ENCODE measurements at places on chromosomes 1 and 21.

DNA sequence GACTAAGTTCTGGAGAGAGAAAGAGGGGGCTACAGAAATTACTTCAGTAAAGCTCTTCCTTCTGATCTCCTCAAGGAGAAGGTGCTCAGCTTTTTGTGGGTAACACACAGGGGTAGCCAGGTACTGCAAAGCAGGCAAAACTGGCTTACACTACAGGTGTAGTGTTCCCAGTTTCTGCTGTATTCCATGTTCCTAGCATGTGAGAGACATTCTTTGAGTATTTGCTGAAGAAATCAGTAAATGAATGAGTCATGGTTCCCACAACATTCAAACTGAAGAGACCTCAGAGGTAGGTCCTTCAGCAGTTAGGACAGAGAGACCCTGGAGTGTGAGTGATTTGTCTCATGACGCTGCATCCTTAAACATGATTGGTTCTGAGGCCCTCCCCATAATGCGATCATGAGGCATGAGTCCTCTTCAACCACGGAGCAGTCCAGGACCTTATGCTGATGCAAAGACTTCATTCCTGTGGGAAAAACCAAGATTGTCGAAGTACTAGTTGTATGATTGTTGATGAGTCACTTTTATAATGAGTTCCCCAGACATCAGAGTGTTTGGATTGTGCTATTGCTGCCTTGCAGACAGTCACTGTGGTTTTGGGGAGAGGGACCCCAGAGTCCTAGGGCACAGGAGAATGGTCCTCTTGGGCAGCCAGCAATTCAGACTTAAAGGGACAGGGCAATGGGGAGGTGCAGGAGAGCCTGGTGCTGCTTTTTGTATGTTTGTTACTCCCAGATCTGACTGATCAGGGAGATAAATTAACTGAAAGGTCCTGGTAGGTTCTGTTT lies 2.7 kb upstream of the OR10J4 start:
- no peak for DNase-seq

DNA sequence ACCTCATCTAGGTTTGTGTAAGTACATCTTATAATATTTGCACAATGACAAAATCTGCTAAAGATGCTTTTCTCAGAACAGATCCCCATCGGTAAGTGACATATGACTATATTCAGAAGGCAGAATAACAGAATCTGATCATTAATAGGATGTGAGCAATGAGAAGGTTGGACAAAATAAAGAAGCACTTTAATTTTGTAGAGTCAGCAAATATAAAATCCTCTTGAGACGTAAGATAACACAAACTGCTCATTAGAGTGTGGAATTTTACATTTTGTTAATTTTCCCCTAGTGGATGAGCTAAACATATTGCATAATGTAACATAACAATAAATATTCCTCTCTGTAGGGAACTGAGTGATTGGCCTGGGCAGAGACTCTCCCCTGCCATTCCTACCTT lies 658.4 kb upstream of the ZP4 start:
- DNase-seq, result no peak

DNA sequence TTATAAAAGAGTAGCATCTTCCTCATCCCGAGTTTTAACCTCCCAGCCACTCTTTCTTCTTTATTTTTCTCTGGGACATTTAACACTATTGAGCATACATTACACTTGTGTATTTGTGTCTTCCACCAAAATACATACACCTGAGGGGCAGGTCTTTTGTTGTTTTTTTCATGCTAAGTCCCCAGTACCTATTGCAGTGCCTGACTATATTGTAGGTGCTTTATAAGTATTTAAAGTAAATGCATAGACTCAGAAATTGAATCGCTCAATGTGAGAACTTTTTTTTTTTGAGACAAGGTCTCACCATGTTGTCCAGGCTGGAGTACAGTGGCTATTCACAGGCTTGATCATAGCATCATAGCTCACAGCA lies 7.8 kb upstream of the SEMA4A start:
- DNase-seq, result no peak

DNA sequence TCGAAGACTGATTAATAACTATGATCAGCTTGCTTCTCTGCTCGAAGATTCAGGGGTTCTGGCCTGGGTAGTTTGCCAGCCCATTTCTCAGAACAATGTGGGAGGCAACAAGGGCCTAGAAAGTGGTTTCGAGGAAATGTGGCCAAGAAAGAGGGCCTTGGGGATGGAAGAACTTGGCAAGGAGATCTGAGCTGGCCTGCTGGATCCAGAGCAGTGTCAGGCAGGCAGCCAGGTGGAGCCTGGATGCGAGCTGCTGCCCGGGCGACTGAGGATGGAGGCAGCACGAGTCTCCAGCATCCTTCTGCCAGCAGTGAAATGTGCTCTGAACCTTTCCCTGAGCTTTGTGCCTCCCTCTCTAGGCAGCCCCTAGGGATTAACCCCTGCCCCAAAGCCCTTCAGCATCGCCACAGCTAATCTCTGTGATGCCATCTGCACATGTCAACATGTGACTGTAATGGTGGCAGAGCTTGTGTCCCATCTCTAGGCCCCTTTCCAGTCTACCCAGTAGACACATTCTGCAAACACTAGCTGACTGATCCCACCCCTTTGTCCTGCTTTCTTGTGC lies 61.0 kb upstream of the NEK2 start:
- DNase-seq, result no peak

- no peak for DNase-seq
Measured at GRCh38 chr21:26406526-26406925, 166.6 kb downstream of the CYYR1 start.

GRCh38 chr21:19489930-19490329 lies 1086.3 kb upstream of the TMPRSS15 start:
- DNase-seq, result no peak

GRCh38 chr1:21568809-21569385 lies 59.7 kb downstream of the ALPL start:
- DNase-seq, result no peak

- DNase-seq, result no peak
Measured at GRCh38 chr1:215567491-215568298, 591 bp downstream of the KCTD3 start.

- no peak for DNase-seq
Measured at GRCh38 chr1:30083800-30084464, 639.5 kb downstream of the MATN1 start.

GRCh38 chr1:40301066-40301465 lies 16.0 kb downstream of the COL9A2 start:
- no peak for DNase-seq

- DNase-seq, result peak; percentile 5
Measured at GRCh38 chr1:6889875-6890480, 104.7 kb downstream of the CAMTA1 start.

- no peak for DNase-seq
Measured at GRCh38 chr21:37845535-37845934, 70.7 kb downstream of the KCNJ6 start.

DNA sequence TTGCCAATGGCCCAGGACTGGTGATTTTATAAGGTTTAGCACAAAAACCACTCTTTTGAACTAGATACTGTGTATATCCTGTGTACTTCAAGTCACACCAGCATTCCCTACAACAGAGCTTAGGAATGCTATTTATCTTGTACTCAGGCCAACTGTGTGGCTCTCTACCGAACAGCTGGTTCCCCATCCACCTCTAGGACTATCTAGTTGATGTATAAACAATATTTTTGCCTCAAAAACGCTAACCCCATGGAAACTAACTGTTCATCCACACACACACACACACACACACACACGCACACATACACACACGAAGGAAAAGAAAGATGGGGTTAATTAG lies 28.7 kb upstream of the SLC45A3 start:
- DNase-seq, result no peak

DNA sequence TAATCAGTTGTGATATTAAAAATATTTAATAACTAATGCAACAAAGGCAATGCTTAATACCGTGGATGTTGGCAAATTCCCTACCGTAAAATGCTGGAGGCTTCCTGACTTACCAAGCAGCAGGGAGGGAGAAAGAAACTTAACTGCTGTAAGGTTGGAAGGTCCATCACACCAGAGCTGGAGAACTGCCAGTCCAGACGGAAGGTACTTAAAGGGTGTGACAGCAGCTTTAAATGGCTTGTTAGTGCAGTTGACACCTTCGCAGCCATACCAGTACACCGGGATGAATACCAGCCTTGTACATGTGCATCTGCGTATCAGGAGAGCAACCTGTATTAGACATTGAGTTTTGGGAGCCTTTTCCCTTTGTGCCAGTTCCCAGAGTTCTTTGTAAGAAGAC lies 269.5 kb upstream of the NCAM2 start:
- no peak for DNase-seq

GRCh38 chr1:248817065-248817464 lies 8.7 kb downstream of the SH3BP5L start:
- DNase-seq, result no peak

- DNase-seq, result no peak
Measured at GRCh38 chr1:174815036-174815435, 184.7 kb upstream of the CACYBP start.

- no peak for DNase-seq
Measured at GRCh38 chr1:206521694-206522402, 14.5 kb downstream of the RASSF5 start.

Measured in activated CD4-positive, CD25-positive, alpha-beta regulatory T cell (primary cell).